Hepatocyte (in vitro differentiated cells): ENCODE measurements at places on chromosomes 3 and 15. TPM values are rescaled to one million over a fixed set of nuclear protein-coding genes. Genes with fewer than 3 reads are reported as not detected.

GRCh38 chr15:31062310-31062847, 39.1 kb downstream of the TRPM1 start:
- H3K27me3 ChIP-seq, result no peaks in the 10 kb centered on the region
- H3K27ac ChIP-seq, result no peak overlapping the region
- no peaks in the 10 kb centered on the region for H3K36me3 ChIP-seq
- no peaks in the 10 kb centered on the region for H3K4me1 ChIP-seq
- no peak for DNase-seq

GRCh38 chr15:51448622-51449399, 107.4 kb downstream of the GLDN start:
- H3K27ac ChIP-seq, result no peak overlapping the region
- no peaks in the 10 kb centered on the region for H3K4me1 ChIP-seq
- no peaks in the 10 kb centered on the region for H3K27me3 ChIP-seq

DNA sequence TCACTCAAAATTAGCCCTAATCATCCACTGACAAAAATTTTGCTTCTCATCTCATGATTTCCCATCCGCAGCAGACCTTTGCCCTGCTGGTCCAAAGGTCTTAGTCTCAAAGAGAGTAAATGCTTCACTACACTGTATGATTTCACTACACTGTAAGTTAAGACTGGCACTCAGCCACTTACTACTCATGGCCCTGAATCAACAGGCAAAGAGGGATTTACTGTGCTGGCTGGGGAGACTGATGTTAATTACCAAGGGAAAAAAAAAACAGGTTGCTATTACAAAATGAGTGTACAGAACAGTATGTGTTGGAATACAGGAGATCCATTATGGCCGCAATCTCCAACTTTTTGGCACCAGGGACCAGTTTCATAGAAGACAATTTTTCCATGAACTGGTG, 214.8 kb downstream of the ZMAT3 start:
- H3K27me3 ChIP-seq, result no peaks in the 10 kb centered on the region
- peak; percentile 45 for DNase-seq
- no peak overlapping the region for H3K4me3 ChIP-seq
- H3K27ac ChIP-seq, result no peak overlapping the region
- no peaks in the 10 kb centered on the region for H3K4me1 ChIP-seq
- H3K36me3 ChIP-seq, result no peaks in the 10 kb centered on the region

GRCh38 chr3:108280476-108280875, 15.9 kb upstream of the HHLA2 start:
- H3K27me3 ChIP-seq, result no peaks in the 10 kb centered on the region
- H3K27ac ChIP-seq, result no peak overlapping the region
- H3K4me1 ChIP-seq, result peaks cover 17% of the 10 kb centered on the region
- DNase-seq, result no peak
- no peaks in the 10 kb centered on the region for H3K36me3 ChIP-seq

- no peak overlapping the region for H3K4me3 ChIP-seq
- H3K4me1 ChIP-seq, result no peaks in the 10 kb centered on the region
- no peak for DNase-seq
- no peaks in the 10 kb centered on the region for H3K36me3 ChIP-seq
- no peaks in the 10 kb centered on the region for H3K27me3 ChIP-seq
- no peak overlapping the region for H3K27ac ChIP-seq
These were observed 289.6 kb upstream of the LYSMD4 start for GRCh38 chr15:100022806-100023205.

DNA sequence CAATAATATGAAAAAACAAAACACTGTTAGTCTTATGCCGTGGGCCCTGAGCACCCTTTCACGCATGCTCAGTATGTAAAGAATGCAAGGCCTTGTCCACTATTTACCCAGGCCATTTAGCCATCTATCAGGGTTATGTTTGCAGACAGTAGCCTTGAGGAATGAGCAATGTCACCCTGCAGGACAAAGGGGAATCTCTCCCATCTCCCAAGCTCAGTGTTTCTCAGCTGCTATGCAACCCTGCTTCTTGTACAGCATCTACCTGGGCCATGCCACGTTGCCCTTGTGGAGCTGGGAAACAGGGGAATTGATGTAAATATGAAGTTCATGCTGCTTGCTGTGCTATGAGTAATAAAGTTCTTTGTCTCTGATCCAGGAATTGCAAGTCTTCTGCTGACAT, 51.5 kb upstream of the SLCO2A1 start:
- no peak for DNase-seq
- no peak overlapping the region for H3K4me3 ChIP-seq
- no peaks in the 10 kb centered on the region for H3K36me3 ChIP-seq

DNA sequence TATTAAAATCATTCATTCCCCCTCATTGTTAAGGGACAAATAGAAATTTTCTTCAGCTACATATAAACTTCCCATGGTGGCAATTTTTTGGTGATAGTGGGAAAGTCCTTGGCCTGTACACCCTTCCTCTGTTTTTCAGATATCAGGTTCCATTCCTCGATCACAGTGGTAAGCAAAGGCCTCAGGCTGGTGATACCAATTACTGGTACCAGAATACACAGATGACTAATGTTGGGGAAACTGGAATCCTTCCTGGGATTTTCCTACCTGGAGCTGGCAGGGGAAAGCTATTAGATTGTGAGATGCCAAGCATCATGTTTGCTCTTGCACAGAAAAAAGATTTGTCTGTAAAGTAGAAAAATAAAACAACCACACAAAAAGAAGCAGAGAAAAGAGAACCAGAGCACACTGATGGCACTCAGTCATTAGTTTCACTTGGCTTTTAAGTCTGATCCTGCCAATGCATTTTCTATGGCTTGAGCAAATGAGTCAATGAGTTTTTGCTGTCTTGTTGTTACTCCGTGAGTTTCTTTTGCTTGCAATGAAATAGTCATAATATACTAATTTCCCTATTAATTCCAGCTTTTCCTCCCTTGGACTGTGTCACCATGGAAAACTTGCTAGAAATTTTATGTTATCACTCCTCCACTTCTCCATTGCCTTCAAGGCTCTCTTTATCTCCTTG, 795.0 kb downstream of the ROBO1 start:
- no peak for DNase-seq
- no peak overlapping the region for H3K27ac ChIP-seq
- no peaks in the 10 kb centered on the region for H3K36me3 ChIP-seq
- H3K4me3 ChIP-seq, result no peak overlapping the region

DNA sequence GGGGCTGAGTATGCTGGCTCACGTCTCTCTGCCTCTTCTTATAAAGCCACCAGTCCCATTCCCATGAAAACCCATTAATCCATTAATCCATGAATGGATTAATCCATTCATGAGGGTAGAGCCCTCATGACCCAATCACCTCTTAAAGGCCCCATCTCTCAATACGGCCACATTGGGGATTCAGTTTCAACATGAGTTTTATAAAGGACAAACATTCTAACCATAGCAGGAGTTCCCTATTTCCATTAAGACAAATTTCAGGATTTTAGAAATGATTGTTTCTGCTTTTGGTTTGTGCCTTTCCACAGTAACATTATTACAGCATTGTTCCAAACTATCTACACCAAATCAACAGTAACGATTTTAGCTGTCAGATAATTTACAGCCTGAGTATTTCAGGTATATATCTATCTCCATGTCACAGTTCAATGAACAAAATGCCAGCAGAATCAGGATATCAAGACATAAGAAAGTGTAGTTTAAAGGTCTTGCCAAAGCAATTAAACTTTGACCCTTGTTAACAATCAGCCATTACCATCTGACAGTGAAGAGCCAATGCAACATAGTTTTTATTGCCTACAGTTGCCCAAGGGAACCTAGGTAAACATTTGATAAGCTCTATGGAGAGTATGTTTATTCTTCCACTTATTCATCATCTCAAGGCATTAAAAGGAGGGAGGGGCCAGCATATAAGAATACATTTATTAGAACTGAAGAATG, 3.8 kb downstream of the TSPAN3 start:
- DNase-seq, result peak; percentile 73
- no peaks in the 10 kb centered on the region for H3K27me3 ChIP-seq
- H3K4me3 ChIP-seq, result no peak overlapping the region
- peaks cover 60% of the 10 kb centered on the region for H3K4me1 ChIP-seq
- peak overlapping the region; percentile 97 for H3K27ac ChIP-seq

DNA sequence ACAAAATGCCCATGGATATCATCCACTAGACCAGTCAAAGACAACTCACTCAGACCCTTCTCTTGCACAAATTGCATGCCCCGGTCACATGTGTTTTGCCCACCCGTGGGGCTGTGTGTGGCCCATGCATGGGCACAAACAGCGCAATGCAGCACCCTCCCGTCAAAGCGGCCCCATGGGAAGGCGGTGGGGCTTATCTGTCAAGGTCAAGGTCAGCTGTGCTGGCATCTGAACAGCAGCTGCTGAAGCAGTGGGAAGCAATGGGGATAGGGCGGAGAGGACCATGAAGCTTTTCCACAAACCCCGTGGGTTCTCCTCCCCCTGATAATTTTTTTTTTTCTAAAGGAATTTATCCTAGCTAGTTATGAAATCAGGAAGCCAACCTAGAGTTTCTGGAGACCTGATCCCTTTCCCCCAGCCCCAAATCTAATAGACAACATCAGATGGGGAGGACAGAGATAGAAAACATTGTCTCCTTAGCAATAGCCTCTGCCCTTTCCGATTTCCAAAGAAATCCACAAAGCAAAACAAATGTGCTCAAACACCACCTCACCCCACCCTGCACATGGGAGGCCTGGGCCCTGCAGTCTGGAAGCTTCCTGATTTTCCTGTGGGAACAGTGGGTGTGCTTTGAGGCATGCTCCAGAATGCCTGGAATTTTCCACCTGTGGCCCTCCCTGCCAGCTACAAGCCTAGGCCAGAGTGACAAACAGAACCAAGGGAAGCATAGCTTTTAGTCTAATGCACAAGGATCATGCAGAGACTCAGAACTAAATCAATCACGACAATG, 84.4 kb downstream of the BDH1 start:
- no peaks in the 10 kb centered on the region for H3K27me3 ChIP-seq
- DNase-seq, result no peak
- no peaks in the 10 kb centered on the region for H3K36me3 ChIP-seq
- H3K4me3 ChIP-seq, result no peak overlapping the region

GRCh38 chr3:188153437-188154013, 432 bp upstream of the LPP start:
- H3K27ac ChIP-seq, result peak overlapping the region; percentile 99
- peaks cover 39% of the 10 kb centered on the region for H3K4me1 ChIP-seq
- H3K36me3 ChIP-seq, result no peaks in the 10 kb centered on the region
- H3K4me3 ChIP-seq, result peak overlapping the region; percentile 51
- DNase-seq, result peak; percentile 95

DNA sequence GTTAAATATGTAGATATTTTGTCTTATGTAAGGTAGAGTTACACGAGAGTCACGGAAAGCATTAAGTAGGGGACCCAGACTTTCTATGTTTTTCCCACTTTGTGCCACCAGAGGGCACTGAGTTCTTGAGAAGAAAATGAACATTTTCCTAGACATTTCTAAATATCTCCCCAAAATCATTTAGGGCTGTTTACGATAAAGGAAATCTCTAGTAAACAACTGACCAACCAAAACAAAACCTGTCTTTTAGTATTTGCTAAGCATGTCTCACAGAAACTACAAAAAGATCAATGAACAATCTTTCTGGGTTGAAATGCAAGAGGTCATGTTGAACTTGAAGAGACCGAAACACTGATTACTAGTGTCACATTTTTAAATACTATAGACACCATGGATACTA, 16.1 kb downstream of the POU1F1 start:
- no peaks in the 10 kb centered on the region for H3K27me3 ChIP-seq
- peak; percentile 78 for DNase-seq
- H3K27ac ChIP-seq, result no peak overlapping the region
- H3K4me1 ChIP-seq, result no peaks in the 10 kb centered on the region
- H3K36me3 ChIP-seq, result no peaks in the 10 kb centered on the region
- H3K4me3 ChIP-seq, result no peak overlapping the region

DNA sequence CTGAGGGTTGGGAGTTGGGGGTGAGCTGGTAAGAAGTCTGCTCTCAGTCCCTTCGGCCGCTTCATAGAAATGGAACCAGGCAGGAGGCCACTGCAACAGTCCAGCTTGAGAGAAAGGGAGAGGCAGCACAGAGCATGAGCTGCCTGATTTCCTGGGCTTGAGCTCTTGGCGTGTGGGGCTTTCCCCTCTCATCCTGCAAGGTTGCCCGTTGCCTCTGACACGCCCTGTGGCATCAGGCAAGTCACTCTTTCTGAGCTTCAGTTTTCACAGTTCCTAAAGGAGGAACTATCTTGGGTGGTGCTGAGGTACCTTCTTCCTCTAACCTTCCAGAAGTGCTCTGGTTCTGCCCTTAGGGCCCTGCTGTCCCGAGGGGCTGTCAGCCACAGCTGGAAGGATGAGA, 4.9 kb downstream of the MESP2 start:
- H3K4me3 ChIP-seq, result no peak overlapping the region
- H3K27ac ChIP-seq, result peak overlapping the region; percentile 76
- H3K4me1 ChIP-seq, result peaks cover 37% of the 10 kb centered on the region
- no peaks in the 10 kb centered on the region for H3K27me3 ChIP-seq
- DNase-seq, result no peak
- H3K36me3 ChIP-seq, result no peaks in the 10 kb centered on the region

DNA sequence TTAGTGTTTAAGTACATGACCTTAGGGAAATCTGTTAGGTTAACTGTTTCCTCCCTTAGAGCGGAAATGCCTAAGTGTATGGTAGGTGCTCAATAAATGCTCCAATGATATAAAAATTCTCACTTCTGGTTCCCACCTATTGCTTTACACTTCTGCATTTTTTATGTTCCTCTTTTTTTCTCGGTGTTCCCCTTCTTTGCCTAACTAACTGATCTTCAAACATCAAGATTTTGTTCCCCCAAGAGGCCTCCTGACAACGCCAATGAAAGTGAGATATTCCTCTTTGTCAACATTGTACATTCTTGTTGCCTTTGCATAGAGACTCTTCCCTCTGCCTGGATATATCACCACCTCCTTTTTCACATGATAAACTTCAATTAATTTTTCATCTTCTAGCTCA, 17.4 kb downstream of the SLC35A5 start:
- H3K4me3 ChIP-seq, result no peak overlapping the region
- H3K27ac ChIP-seq, result no peak overlapping the region
- DNase-seq, result no peak
- H3K4me1 ChIP-seq, result no peaks in the 10 kb centered on the region
- no peaks in the 10 kb centered on the region for H3K27me3 ChIP-seq

DNA sequence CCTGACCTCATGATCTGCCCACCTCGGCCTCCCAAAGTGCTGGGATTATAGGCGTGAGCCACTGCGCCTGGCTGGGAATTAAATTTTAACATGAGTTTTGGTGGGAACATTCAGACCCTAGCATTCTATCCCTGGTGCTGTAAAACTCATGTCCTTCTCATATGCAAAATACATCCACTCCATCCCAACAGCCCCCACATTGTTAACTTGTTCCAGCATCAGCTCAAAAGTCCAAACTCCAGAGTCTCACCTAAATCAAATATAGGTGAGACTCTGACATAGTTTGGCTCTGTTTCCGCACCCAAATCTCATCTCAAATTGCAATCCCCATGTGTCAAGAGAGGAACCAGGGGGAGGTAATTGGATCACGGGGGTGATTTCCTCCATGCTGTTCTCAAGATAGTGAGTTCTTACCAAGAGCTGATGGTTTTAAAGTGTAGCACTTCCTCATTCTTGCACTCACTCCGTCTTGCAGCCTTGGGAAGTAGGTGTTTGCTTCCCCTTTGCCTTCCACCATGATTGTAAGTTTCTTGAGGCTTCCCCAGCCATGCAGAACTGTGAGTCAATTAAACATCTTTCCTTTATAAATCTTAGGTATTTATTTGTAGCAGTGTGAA, 96.2 kb upstream of the PLCL2 start:
- H3K27ac ChIP-seq, result no peak overlapping the region
- H3K4me3 ChIP-seq, result no peak overlapping the region
- no peaks in the 10 kb centered on the region for H3K27me3 ChIP-seq

The GOLGA8N gene
- polyA plus RNA-seq, result 0.54 and 0.99 TPM in 2 replicates

The MUC13 gene
- 78.0 and 84.4 TPM in 2 replicates for polyA plus RNA-seq

The C2CD4A gene
- polyA plus RNA-seq, result 0.57 and 0.60 TPM in 2 replicates

The TASOR gene
- 9.3 and 14.2 TPM in 2 replicates for polyA plus RNA-seq

The FAM162A gene
- 102 and 107 TPM in 2 replicates for polyA plus RNA-seq

The ACAA1 gene
- polyA plus RNA-seq, result 213 and 250 TPM in 2 replicates

The SNURF gene
- 6.2 and 7.2 TPM in 2 replicates for polyA plus RNA-seq

The LCTL gene
- 0.05 and 1.8 TPM in 2 replicates for polyA plus RNA-seq

The WDR93 gene
- 0.57 TPM in 1 of 2 replicates, not detected in the other for polyA plus RNA-seq

The DLEC1 gene
- polyA plus RNA-seq, result 1.5 and 1.6 TPM in 2 replicates

The GPR87 gene
- 11.0 and 13.2 TPM in 2 replicates for polyA plus RNA-seq
